ENCODE measurements at places on chromosomes 6 and 20. TPM values are rescaled to one million over a fixed set of nuclear protein-coding genes. Genes with fewer than 3 reads are reported as not detected.
A peak's percentile ranks its signal among the peaks of the same experiment; 100 is the strongest.

The SS18L1 gene
- total RNA-seq: 23.7 TPM

The SNAI1 gene
- total RNA-seq: 2.4 TPM

The C20orf141 gene
- total RNA-seq: not detected

The CST4 gene
- total RNA-seq: not detected

The SIRPB1 gene
- total RNA-seq: 2.6 TPM

The SMIM29 gene
- 30.8 TPM for total RNA-seq

The COL12A1 gene
- total RNA-seq: not detected

DNA sequence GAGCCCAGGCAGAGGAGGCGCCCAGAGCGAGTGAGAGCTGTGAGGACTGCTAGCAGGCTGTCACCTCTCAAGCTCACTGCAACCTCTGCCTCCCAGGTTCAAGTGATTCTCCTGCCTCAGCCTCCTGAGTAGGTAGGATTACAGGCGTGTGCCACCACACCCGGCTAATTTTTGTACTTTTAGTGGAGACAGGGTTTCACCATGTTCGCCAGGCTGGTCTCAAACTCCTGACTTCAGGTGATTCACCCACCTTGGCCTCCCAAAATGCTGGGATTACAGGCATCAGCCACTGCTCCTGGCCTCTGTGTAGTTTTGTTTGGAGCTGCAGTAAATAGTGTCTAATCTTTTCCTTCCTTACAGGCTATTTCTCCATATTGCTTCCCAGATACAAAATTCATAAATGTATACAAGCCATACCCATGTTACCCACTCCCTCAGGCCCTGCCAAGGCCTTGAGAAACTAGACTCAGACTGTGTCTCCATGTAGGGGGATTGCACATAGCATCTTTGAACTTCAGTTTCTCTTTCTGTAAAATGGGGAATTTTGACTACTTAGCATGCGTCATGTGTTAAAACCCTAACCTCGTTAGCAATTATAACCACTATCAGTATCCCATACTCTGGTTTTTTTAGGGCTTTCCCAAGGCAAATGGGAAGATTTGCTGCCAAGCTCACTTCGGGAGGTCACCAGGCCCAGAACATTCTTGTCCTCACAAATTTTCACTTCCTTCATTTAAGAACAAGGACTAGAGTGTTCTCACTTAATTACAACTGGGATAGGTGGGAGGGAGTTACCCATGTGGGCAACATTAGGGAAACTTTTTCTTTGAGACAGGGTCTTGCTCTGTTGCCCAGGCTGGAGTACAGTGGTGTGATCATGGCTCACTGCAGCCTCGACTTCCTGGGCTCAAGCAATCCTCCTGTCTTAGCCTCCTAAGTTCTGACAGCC, 67.3 kb upstream of the DDR1 start:
- DNase-seq: no peak
- no peaks in the 10 kb centered on the region for H3K36me3 ChIP-seq
- H3K4me1 ChIP-seq: peaks cover 16% of the 10 kb centered on the region
- no peaks in the 10 kb centered on the region for H3K27me3 ChIP-seq

DNA sequence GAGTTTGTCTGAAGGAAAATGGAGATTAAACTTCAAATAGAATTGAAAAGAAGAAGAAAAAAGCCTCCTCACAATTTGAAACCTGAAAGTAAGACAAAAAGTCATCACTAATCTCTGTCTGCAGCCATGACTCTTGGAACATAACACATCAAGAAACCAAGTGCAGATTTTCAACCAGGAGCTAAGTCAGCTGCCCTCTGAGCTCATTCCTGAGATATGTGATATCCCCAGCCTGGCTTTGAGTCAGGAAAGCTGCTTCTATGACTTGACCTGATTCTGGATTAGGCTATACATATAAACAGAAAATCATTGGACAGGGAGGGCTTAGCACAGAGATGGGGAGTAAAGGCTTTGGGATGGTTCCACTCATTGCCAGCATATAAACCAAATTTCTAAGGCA, 891.4 kb downstream of the TFAP2A start:
- H3K27ac ChIP-seq: no peak overlapping the region
- no peaks in the 10 kb centered on the region for H3K36me3 ChIP-seq
- no peak overlapping the region for H3K4me3 ChIP-seq
- DNase-seq: no peak
- no peaks in the 10 kb centered on the region for H3K4me1 ChIP-seq
- H3K27me3 ChIP-seq: no peaks in the 10 kb centered on the region

DNA sequence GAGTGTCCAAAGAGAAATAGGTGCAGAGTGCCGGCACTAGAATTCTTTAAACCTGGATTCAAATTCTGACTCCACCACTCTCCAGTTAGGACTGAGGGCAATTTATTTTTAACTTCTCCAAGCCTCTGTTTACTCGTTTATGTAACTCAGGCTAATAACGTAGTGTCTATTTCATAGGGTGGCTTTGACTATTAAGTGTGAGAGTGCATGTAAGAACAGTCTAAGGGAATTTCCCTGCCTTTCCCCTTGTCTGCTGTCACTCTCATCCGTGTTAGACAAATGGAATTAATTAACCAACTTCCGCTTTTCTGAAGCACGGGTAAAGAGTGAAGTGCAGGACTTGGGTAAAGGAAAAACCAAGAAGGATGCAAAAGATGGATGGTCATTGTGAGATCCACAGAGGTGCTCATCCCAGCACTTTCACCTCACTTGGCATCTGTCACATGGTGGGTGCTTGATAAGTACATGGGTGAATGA, 4.1 kb upstream of the ZKSCAN8 start:
- peak overlapping the region; percentile 95 for H3K27ac ChIP-seq
- H3K27me3 ChIP-seq: no peaks in the 10 kb centered on the region
- peak overlapping the region; percentile 88 for H3K4me3 ChIP-seq

DNA sequence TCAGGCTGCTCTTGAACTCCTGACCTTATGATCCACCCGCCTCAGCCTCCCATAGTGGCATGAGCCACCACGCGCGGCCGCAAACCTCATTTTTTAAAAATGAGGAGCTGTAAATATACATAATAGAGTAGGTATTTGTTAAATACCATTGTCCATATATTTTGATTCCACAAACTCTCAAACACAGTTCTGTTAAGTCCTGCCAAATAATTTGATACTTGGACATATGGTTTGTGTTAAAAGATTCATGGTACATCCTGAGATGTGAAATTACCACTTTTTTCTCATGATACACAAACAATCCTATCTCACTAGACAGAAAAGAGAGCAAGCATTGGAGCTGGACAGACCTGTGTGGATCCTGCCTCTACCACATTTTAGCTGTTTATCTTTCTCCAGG, 334.1 kb upstream of the KCNQ5 start:
- H3K27me3 ChIP-seq: no peaks in the 10 kb centered on the region
- H3K27ac ChIP-seq: no peak overlapping the region
- H3K36me3 ChIP-seq: no peaks in the 10 kb centered on the region
- no peaks in the 10 kb centered on the region for H3K4me1 ChIP-seq
- no peak overlapping the region for H3K4me3 ChIP-seq

DNA sequence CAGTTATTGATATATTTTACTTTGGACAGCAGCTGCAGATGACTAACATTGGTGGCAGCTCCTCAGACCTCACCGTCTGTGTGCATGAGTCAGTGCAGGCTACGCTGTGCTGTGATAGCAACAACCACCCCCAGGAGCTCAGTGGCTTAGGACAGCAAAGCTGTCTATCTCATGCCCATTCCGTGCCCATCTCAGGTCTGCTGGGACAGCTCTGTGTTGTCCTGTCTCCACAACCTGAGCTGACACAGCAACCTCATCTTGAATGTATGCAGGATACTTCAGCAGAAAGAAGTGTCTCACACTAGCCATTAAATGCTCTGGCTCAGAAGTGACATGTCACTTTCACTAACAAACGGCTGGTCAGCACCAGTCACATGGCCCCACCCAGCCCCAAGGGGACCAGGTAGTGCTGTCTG, 47.7 kb downstream of the BANF2 start:
- no peaks in the 10 kb centered on the region for H3K27me3 ChIP-seq
- H3K4me3 ChIP-seq: no peak overlapping the region
- H3K36me3 ChIP-seq: no peaks in the 10 kb centered on the region

DNA sequence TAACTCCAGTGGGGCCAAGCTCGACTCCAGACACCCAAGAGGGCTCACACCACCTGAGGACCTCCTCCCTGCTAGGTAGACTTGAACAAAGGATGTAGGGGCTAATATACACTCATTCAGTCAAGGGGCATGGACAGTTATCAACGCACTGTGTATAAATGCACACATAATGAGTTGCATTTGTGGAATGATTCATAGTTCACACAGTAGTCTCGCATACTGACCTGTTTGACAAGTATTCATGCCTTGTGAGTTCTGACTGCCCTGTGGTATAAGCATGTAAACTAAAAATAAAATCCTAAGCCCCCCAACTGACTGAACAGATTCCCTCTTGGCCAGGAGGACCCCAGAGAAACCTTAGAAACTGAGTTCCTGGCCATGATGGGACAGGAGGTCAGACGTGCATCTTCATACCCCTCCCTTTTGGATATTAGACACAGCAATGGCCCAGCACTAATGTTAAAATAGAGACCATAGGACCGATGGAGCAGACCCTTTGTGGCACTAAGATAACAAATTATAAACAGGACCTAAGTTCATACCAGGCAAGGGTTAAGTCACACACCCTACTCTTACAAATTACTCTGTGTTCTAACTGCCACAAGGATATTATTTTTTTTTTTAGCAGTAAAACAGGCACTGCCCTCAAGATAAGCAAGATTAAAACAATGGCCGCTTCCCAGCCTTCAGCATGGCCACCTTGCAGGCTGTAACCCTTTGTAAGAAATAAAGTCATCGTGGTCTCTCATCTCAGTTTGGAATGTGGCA, 124.4 kb downstream of the TTLL2 start:
- H3K36me3 ChIP-seq: no peaks in the 10 kb centered on the region
- H3K27ac ChIP-seq: no peak overlapping the region
- H3K4me1 ChIP-seq: no peaks in the 10 kb centered on the region
- no peak for DNase-seq
- H3K27me3 ChIP-seq: no peaks in the 10 kb centered on the region
- H3K4me3 ChIP-seq: no peak overlapping the region

DNA sequence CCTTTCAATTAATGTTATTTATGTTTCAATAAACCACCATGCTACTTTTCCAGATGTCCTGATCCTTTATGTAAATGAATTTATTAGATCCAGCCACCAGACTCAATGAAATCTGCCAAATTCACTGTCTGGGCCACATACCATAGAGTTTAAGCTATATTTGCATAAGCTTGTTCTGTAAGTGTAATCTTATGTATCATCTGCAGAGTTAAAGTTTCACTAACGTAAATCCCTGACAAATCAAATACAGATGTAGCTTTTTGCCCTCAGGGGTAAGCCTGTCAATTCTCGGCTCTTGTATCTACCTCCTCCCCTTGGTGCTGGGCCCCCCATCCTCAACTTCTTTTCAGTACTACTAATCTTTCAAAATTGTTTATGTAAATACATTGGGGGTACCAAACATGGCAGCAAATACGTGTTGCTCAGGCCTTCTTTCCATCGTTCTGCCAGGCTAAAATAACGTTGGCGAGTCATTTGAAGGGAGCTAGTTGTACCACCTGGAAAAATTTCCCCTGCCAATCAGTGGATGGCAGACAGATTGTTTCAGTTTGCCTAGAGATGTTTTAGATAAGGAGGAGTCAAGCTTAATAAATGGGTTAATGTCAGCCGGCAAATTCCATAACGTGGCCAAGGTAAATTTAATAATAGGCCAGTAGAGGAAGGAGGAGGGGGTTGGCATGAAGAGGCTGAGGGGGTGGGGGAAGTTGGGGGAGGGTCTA, 79.6 kb downstream of the RPS12 start:
- H3K4me1 ChIP-seq: no peaks in the 10 kb centered on the region
- no peaks in the 10 kb centered on the region for H3K36me3 ChIP-seq
- no peak for DNase-seq

- H3K4me1 ChIP-seq: no peaks in the 10 kb centered on the region
- H3K27me3 ChIP-seq: no peaks in the 10 kb centered on the region
- no peak for DNase-seq
- H3K36me3 ChIP-seq: no peaks in the 10 kb centered on the region
- H3K4me3 ChIP-seq: no peak overlapping the region
Observed at GRCh38 chr6:39849764-39850163, 57.6 kb downstream of the DAAM2 start.

DNA sequence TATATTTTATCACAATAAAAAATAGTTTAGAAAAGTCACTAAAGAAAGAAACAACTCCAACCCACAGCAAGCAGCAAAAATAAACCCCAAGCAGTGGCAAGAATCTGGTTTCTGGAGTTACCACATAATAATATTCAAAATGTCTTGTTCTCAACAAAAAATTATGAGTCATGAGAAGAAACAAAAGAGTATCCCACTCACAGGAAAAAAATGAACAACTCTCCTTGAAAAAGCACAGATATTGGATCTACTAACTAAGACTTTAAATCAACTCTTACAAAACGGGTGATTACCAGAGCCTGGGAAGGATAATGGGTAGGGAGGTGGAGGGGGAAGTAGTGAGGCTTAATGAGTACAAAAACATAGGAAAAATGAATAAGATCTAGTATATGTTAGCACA, 425.6 kb downstream of the PLCB1 start:
- no peak overlapping the region for H3K4me3 ChIP-seq
- DNase-seq: no peak
- H3K4me1 ChIP-seq: no peaks in the 10 kb centered on the region

DNA sequence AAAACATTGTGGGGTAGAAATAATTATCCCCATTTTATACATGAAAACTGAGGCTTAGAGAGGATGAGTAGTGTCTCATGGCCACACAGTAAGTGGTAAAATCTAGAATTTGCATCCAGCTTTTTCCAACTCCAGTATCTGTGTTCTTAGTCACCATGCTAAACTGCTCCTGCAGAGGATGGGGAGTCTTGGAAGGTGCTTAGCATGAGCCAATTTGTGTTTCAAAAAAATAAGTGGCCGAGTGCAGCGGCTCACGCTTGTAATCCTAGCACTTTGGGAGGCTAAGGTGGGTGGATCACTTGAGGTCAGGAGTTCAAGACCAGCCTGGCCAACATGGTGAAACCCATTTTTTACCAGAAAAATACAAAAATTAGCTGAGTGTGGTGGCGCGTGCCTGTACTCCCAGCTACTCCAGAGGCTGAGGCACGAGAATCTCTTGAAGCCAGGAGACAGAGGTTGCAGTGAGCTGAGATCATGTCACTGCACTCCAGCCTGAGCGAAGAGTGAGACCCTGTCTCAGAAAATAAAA, 2.4 kb downstream of the C6orf89 start:
- DNase-seq: no peak
- H3K4me3 ChIP-seq: no peak overlapping the region
- H3K27ac ChIP-seq: no peak overlapping the region
- peaks cover 3% of the 10 kb centered on the region for H3K36me3 ChIP-seq

DNA sequence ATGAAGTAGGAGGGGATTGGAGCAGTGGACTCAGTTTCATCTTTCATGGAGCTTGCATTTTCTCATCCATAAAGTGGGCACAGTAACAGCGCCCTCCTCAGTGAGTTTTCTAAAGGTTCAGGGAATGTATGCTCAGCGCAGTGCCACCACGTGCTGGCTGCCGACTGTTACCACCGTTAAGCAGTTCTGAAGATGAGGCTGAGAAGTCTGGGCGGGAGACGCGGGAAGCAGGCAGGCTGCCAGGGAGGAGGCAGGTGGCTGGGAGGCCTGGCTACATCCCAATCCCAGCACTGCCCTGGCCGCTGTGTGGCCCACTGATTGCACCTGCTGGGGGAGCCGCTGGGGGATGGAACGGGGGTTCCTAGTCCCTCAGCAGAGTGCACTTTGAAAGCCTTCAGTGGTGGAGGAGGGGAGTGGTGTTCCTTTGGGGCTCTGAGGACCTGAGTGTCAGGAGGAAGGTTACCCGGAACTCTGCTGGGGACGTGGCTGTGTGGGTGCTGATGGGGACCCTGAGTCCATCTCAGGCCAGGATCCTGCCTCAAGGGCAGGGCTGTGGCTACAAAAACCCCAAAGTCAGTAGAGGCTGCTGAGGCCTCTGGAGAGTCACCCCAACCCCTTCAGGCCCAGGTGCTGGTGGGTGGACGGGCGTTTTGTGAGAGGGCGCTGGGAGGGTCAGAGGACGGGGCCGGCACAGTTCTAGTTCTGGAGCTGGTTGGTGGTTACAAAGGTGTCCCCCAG, 28.0 kb upstream of the PHACTR3 start:
- H3K4me3 ChIP-seq: no peak overlapping the region
- H3K4me1 ChIP-seq: peaks cover 6% of the 10 kb centered on the region
- H3K36me3 ChIP-seq: no peaks in the 10 kb centered on the region
- no peak overlapping the region for H3K27ac ChIP-seq
- H3K27me3 ChIP-seq: peaks cover 12% of the 10 kb centered on the region

All from natural killer cell (primary cell).